ENCODE measurements at places on chromosomes 6 and 20. TPM values are rescaled to one million over a fixed set of nuclear protein-coding genes. Genes with fewer than 3 reads are reported as not detected.

Gene CFAP61
- polyA plus RNA-seq: 0.07 TPM

Gene FKBP1C
- polyA plus RNA-seq: 1.5 TPM

Gene OR14J1
- not detected for polyA plus RNA-seq

- DNase-seq: no peak
These were observed 45.3 kb downstream of the DACT2 start for GRCh38 chr6:168274037-168274952.

DNA sequence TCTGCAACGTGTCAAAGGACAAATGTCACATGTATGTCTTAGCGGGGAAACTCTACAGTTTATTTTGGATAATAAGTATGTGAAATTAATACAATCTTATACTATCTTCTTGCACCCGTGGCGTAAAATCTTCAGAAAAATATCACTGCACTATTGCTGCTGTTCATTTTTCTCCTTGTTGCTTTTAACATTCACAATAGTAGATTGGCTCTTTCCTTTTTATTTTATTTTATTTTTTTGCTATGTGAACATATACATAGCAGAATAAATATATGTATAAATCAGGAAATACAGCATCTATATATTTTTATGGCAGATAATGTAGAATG, 15.4 kb downstream of the GPR31 start:
- DNase-seq: no peak

GRCh38 chr6:148296771-148297170, 45.9 kb upstream of the SASH1 start:
- DNase-seq: no peak

DNA sequence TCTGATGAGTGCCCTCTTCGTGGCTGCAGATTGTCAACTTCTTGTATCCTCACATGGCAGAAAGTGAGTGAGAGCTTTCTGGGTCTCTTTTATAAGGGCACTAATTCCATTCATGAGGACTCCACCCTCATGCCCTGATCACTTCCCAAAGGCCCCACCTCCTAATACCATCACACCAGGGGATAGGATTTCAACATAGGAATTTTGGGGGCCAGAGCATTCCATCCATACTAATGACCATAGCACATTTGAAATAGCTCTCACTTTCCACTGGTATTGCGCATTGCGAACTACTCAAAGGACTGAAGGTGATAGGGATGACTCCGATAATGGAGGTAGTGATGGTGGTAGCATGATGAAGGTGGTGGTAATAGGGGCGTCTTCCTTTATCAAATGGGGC, 324.3 kb downstream of the PRL start:
- no peak for DNase-seq

- peak; percentile 52 for DNase-seq
These were observed 7.6 kb upstream of the TMEM14A start for GRCh38 chr6:52663120-52663935.

GRCh38 chr20:25044660-25045342, 13.1 kb downstream of the ACSS1 start:
- no peak for DNase-seq

DNA sequence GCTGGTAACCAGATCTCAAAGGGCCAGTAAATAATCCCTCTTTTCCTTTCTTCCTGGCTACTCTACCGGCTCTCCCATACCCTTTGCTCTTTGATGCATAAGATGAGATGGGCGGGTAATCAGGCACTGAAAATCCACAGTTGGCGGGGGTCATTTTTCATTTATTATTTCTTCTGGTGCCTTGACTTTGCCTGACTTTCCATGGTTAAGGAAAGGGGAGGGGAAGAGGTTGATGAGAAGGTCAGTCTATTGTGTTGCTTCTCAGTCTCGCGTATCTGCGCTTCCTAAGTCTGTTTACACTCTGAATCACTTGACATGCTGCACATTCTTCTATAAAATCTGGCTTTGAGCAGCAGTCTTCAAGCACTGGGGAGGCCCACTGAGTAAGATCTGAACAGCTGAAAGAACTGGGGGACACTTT, 121.1 kb upstream of the HDGFL1 start:
- no peak for DNase-seq

- DNase-seq: no peak
These were observed 386.2 kb upstream of the FLRT3 start for GRCh38 chr20:14723614-14724013.

- no peak for DNase-seq
These were observed 105.8 kb upstream of the SUPT3H start for GRCh38 chr6:45483501-45483900.

DNA sequence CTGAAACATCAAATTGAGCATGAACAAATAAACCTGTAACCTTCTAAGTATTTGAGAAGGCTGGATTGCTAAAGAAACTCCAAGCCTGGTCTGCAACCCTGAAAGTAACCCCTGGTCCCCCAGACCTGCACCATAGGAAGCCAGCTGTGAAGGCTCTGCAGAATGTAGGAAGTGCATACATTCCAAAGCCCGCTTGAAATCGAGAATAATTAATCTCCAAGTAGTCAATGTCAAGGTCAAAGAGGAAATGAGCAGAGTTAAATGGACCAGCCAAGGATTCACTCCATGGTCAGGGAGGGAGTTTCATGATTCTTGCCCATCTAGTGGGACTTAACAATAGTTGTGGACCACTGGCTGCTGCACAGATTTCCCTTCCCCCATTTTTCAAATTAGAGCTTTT, 107.6 kb upstream of the RNF24 start:
- DNase-seq: no peak

- DNase-seq: no peak
These were observed 93.8 kb upstream of the CD93 start for GRCh38 chr20:23179766-23180403.

DNA sequence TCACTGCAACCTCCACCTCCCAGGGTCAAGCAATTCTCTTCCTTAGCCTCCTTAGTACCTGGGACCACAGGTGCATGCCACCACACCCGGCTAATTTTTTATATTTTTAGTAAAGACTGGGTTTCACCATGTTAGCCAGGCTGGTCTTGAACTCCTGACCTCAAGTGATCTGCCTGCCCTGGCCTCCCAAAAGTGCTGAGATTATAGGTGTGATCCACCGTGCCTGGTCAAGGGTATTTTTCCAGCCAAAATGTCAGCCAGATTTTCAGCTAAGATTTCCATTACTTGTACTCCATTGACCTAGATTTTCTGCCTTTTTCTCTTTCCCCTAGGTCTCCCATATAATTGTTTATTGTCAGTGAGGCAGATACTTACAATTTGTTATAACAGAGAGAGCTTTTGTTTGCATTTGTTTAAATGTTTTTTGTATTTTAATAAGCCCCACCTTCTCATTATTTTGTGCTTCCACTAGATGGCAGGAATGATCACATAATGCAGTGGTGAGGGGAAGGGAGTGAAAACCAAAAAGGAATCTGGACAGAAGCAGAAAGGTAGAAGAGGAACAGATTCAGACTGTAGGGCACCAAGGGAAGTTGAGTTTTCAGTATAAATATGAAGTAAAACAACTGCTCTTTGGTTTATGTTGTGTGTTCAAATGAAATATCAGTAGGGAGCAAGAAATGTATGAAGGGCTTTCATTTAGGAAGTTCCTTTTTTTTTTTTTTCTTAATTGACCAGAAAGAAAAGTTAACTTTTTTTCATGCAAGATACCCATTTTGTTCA, 29.7 kb downstream of the RPF2 start:
- DNase-seq: peak; percentile 33

- DNase-seq: no peak
These were observed 190.8 kb upstream of the BMP2 start for GRCh38 chr20:6576726-6577125.

DNA sequence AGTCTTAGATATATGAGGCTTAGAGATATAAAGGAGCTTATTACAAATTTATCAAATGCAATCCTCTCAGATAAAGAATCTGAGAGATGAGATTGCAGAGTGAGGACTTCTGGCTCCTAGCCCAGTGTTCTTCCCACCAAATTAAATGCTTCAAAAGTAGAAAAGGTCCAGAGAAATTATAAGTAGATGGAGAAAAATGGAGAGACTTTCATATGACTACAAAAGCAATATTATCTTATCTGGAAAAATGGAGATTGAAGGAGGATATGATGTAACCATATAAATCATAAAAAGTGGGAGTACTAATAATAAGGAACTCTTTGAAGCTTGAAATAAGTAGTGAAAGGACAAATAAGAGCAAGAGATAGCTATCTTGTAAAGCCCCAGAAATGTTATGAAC, 2.8 kb downstream of the KCTD20 start:
- no peak for DNase-seq

DNA sequence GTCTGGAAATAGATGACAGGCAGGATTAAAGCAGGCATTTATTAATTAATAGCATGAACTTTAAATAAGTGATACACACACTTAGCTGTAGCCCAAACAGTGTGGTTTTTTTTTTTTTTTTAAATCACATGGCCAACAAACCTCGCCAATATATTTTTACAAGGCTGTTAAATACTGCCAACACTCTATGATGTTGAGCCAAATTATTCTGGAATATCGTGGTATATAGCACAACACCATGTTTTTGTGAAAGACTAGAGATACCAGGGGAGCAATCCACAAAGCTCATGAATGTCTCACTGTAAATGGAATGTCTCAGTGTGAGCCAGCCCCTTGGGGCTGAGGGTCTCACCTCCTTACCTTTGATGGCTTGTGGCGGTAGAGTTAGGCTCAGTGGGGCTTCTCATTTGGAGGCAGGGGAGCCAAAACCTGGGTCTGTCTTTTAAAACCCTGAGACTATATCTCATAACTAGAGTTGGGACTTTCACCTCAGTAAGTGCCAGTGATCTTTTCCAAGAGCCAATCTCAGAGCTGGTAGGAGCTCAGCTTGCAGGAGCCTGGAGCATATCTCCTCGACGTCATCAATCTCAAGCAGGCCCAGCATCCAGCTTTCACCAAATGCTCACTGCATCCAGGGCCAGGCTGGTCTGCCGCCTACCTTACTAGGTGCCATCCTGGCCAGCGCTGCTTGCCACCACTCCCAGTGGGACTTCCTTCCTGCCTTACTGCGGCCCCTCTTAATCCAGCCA, 78.5 kb upstream of the FAM184A start:
- no peak for DNase-seq

GRCh38 chr20:47358672-47359529, 2.4 kb upstream of the ZMYND8 start:
- peak; percentile 81 for DNase-seq

GRCh38 chr6:106910999-106911949, 63.3 kb downstream of the CD24 start:
- peak; percentile 12 for DNase-seq

DNA sequence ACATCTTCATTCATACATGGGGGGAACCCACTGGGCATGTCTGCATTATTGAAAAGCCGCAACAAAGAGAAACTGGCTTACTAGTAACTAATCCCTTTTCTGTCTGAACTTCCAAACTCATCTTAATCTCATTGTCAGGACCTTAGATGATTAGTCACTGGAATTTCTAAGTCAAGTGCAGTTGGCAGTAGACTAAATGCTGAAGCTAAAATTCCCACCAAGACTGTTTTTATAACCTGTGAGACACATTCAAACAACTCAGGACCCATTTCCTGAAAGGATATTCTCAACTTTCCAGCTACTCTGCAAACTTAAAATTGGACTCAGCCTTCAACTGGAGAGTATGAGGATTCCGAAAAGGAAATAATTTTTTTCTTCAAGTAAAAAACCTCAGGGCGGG, 94.8 kb upstream of the SCAF8 start:
- DNase-seq: peak; percentile 17

Data from mammary epithelial cell (primary cell).